CD4-positive, alpha-beta T cell (primary cell): ENCODE measurements at places on chromosomes 16 and 17. TPM values are rescaled to one million over a fixed set of nuclear protein-coding genes. Genes with fewer than 3 reads are reported as not detected.

ZNF207 gene
- 252 TPM for total RNA-seq

LGALS9B gene
- not detected for total RNA-seq

RAB11FIP4 gene
- total RNA-seq = 87.3 TPM

TNK1 gene
- 11.0 TPM for total RNA-seq

CNGB1 gene
- not detected for total RNA-seq

TBC1D3H gene
- total RNA-seq = not detected

EVPLL gene
- total RNA-seq = not detected

CSNK1D gene
- total RNA-seq = 286 TPM

MEFV gene
- total RNA-seq = 0.60 TPM

CETP gene
- total RNA-seq = not detected

UNK gene
- total RNA-seq = 36.1 TPM

PLD6 gene
- 7.1 TPM for total RNA-seq

ZNF423 gene
- total RNA-seq = not detected

SMG1 gene
- 120 TPM for total RNA-seq

CCDC144A gene
- total RNA-seq = 11.1 TPM

GCGR gene
- total RNA-seq = not detected

PRSS33 gene
- not detected for total RNA-seq

CPHXL2 gene
- total RNA-seq = not detected

OTOA gene
- total RNA-seq = not detected

LRRC75A gene
- 1.9 TPM for total RNA-seq

MYH11 gene
- not detected for total RNA-seq

MPV17L gene
- total RNA-seq = not detected

UMOD gene
- total RNA-seq = not detected

CTF1 gene
- not detected for total RNA-seq

INCA1 gene
- 0.19 TPM for total RNA-seq

KRT40 gene
- total RNA-seq = not detected

SEZ6L2 gene
- total RNA-seq = not detected

CASKIN1 gene
- 0.06 TPM for total RNA-seq

PDIA2 gene
- not detected for total RNA-seq

MT1M gene
- total RNA-seq = not detected

CBFA2T3 gene
- 0.80 TPM for total RNA-seq

CA5A gene
- not detected for total RNA-seq

VMO1 gene
- not detected for total RNA-seq

GLOD4 gene
- 88.0 TPM for total RNA-seq

ODAD4 gene
- 2.2 TPM for total RNA-seq

GNGT2 gene
- total RNA-seq = 2.4 TPM

KLHL11 gene
- total RNA-seq = 32.9 TPM

C17orf50 gene
- not detected for total RNA-seq

EFCAB5 gene
- 0.53 TPM for total RNA-seq

C1QL1 gene
- total RNA-seq = not detected

DUS2 gene
- total RNA-seq = 10.4 TPM

TBC1D3K gene
- total RNA-seq = not detected

CTRB1 gene
- total RNA-seq = not detected

HP gene
- not detected for total RNA-seq

HASPIN gene
- 0.25 TPM for total RNA-seq

FBXL16 gene
- 11.0 TPM for total RNA-seq

COL1A1 gene
- 11.4 TPM for total RNA-seq

RAB37 gene
- total RNA-seq = 21.1 TPM

ARHGAP27 gene
- total RNA-seq = 33.3 TPM

MAP3K3 gene
- 78.1 TPM for total RNA-seq

ST3GAL2 gene
- total RNA-seq = 9.8 TPM

RPS15A gene
- 3,943 TPM for total RNA-seq

KRT33B gene
- total RNA-seq = not detected

NOXO1 gene
- 0.56 TPM for total RNA-seq

SLFN14 gene
- not detected for total RNA-seq

DOC2A gene
- total RNA-seq = 0.14 TPM

CACNG3 gene
- not detected for total RNA-seq

CCL7 gene
- total RNA-seq = not detected

PYDC1 gene
- not detected for total RNA-seq
